Pancreas (tissue), 10 donors: ENCODE measurements at places on chromosomes 1 and 21. TPM values are rescaled to one million over a fixed set of nuclear protein-coding genes. Genes with fewer than 3 reads are reported as not detected.
A peak's percentile ranks its signal among the peaks of the same experiment; 100 is the strongest.

DNA sequence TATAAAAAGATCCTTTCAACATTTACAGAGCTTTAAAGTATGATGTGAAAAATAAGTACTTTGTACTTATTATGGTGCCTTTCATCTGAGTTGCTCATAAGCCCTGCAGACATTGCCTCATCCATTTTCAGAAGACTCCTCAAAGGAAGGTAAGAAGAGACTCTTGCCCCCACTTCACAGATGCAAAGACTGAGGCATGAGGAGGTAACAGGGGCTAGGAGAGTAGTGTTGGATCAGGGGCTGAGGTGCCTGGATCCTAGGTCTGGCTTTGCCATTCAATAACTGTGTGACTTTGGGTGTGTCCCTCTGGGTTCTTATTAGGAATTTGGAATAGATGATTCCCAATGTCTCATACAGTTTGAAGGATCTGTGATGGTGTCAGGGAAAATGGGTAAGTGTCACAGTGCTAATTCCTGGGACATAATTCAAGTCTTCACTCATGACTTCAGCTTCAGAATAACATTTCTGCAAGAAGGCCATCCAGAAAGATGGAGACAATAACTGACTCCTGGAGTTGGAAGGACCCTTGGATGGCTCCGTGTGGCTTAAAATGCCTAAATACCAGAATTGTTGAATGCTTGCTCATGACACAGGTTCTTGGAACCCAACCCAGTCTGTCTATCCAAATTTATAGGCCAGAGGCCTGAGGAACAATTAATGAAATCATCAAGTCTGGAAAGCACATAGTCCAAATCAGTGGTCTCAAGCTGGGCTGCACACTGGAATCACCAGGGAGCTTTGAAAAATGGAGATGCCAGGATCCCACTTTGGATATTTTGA lies 93.1 kb upstream of the RUNX1 start:
- H3K4me1 ChIP-seq, result no peaks in the 10 kb centered on the region
- H3K27ac ChIP-seq, result no peak overlapping the region
- H3K27me3 ChIP-seq, result no peaks in the 10 kb centered on the region
- no peak overlapping the region for H3K4me3 ChIP-seq

DNA sequence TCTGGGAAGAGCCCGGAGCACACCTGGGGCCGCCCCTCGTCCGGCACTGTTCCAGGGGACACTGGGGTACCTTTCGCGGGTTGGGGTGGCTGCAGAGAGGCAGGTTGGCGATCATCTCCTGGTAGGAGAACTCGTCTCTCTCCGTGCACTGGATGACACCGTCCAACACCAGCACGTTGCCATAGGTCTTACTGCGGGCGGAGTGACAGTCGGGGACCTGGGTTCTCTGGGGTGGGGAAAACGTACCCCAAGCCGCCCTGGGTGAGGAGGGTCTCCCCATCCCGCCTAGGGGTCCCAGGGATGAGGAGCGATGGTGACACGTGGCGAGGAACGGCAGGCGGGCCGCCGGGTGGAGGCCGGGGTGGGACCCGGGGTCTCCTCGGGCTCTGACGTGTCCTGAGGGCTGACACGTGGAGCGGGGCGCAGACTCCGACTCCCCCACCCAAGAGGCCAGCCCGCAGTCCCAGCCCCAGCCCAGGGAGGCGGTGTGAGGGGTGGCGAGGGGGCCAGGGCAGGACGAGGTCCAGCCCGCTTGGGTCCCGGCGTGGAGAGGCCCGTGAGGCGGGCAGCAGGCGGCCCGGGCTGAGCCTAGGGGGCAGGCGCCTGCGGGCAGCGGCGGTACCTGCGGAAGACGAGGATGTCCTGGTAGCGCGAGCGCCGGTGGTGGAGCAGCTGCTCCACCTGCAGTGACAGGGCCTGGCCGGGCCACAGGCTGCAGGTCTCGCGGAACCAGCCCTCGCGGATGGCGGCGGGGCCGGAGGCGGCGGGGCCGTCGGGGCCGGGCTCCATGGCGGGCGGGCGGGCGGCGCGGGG lies 457 bp downstream of the SRM start:
- peaks cover 11% of the 10 kb centered on the region for H3K36me3 ChIP-seq
- DNase-seq, result no peak
- peak overlapping the region; percentile 44 for H3K27ac ChIP-seq
- no peaks in the 10 kb centered on the region for H3K27me3 ChIP-seq
- H3K4me3 ChIP-seq, result peak overlapping the region; percentile 96

DNA sequence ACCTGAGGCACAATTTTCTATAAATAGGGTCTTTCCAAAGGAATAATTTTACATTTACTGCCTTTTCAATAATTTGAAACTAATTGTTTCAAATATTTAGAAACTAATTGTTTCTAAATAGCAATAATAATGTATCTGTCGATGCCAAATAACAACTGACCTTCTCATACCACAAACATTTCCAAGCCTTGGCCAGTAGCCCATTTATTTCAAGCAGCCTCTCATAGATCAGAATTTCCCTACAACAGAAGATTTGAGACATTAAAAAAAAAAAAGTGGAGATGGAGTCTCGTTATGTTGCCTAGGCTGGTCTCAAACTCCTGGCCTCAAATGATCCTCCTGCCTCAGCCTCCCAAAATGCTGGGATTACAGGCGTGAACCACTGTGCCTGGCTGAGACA lies 2.1 kb upstream of the GFI1 start:
- H3K4me3 ChIP-seq, result no peak overlapping the region
- no peaks in the 10 kb centered on the region for H3K4me1 ChIP-seq
- no peaks in the 10 kb centered on the region for H3K27me3 ChIP-seq
- H3K27ac ChIP-seq, result no peak overlapping the region
- no peaks in the 10 kb centered on the region for H3K36me3 ChIP-seq

- H3K36me3 ChIP-seq, result no peaks in the 10 kb centered on the region
- no peak overlapping the region for H3K4me3 ChIP-seq
- H3K27ac ChIP-seq, result no peak overlapping the region
- no peaks in the 10 kb centered on the region for H3K4me1 ChIP-seq
- no peaks in the 10 kb centered on the region for H3K27me3 ChIP-seq
Measured at GRCh38 chr1:22722901-22723550, 12.4 kb downstream of the EPHB2 start.

DNA sequence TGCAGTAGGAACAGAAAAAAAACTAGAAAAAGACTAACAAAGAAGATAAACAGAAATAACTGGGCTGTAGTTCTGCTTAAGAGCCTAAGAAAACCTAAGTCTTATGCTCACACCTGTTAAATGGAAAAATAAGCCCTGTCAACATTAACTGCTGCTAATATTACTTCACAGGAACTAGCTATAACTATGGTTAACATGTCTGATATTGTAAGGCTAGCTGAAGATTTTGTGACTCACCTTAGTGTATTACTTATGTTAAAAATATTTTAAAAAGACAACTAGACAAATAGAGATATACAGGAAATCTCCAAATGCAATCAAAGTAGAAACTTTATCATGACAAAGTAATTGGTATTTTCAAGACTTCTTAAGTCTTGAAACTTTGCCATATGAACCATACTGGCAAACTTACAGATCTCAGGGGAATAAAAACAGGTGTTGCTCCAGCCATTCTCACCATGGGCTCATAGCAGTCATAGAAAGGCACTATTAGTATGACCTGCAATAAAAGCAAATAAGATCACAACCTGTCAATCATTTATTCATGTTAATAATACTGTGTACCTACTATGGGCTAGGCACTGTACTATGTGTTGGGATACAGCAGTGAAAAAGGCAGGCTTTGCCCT lies 30.7 kb downstream of the KYAT3 start:
- H3K4me3 ChIP-seq, result no peak overlapping the region
- no peaks in the 10 kb centered on the region for H3K27me3 ChIP-seq
- DNase-seq, result no peak
- peak overlapping the region; percentile 33 for H3K27ac ChIP-seq
- H3K36me3 ChIP-seq, result peaks cover 27% of the 10 kb centered on the region
- H3K4me1 ChIP-seq, result no peaks in the 10 kb centered on the region

- DNase-seq, result no peak
- no peaks in the 10 kb centered on the region for H3K27me3 ChIP-seq
- no peak overlapping the region for H3K27ac ChIP-seq
- no peak overlapping the region for H3K4me3 ChIP-seq
- H3K4me1 ChIP-seq, result no peaks in the 10 kb centered on the region
Measured at GRCh38 chr1:2073382-2074230, 23.4 kb downstream of the PRKCZ start.

DNA sequence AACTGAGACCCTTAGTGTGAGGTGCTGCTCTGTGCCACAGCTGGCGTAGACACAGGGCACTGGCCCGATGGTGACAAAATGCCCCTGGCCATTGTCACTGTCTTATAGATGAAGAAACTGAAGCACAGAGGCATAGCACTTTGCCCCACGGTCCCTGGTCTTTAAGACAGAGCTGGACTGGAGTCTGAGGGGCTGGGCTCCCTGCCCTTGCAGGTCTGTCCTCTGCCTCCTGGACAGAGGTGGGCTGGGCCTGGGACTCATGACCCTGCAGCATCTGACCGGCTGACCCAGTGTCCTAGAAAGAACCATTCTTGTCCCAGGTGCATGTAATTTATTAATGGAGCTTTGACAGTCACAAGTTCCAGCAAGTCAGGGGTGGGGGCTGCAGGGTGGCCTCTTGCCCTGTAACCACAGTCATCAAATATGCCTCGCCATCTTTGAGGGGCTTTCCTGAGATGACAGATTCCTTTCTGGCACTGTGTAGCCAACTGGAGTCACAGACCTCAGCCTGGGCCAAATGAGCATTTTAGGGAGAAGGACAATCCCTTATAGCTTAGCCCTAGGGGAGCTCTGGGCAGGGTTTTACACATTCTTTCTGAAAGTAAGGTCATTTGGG lies 6.1 kb downstream of the SLFNL1 start:
- H3K4me3 ChIP-seq, result no peak overlapping the region
- H3K27me3 ChIP-seq, result no peaks in the 10 kb centered on the region
- no peak overlapping the region for H3K27ac ChIP-seq
- no peaks in the 10 kb centered on the region for H3K36me3 ChIP-seq

DNA sequence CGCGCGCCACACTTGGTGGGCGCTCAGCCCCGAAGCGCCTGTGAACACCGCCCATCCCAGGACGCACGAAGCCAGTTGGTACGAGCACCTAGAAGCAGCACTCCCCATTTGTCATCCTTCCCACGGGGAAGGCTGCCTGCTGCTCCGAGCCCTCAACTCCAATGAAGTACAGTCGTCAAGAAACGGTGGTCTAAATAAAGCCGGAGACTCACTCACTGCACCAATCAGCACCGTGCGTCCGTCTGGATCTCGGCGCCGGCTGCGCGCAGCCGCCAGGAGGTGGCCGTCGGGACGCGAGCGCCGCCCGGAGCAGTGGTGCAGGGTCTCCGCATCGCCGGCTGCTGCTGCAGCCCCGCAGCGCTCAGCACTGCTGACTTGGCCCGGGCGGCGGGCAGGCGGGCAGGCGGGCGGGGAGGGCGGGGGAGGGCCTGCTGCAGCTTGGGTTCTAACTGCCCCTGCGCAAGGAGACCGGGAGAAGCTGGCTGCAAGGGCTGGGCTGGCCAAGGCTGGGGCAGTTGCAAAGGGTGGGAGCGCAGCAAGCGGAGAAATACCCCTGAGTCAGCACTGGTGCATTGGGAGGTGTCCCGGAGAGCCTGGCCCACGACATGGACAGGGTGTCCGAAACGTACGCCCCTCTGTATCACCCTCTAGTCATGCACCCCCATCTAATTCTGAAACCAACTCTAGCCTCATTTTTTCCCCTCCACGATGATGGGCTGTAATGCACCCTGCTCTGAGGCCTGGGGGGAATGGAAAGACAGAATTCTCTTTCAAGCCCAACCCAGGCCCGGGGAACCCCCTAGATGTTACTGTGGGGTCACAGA lies 35.8 kb upstream of the H6PD start:
- no peaks in the 10 kb centered on the region for H3K4me1 ChIP-seq
- DNase-seq, result no peak
- H3K36me3 ChIP-seq, result no peaks in the 10 kb centered on the region

DNA sequence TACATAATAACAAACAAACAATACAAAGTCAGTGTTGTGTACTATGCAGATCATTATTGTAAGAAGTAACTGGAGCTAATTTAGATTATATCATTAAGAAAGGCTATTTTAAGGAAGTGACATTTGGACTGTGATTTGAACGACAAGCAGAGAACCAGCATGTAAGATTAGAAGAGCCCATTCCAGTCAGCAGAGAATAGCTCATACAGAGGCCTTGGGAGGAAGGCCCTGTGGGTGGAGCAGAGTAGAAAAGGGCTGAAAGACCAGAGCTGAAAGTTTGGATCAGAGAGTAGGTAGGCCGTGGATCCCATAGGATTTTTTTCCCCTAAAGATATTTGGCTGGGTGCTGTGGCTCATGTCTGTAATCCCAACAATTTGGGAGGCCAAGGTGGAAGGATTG lies 190.1 kb downstream of the OMA1 start:
- H3K27me3 ChIP-seq, result no peaks in the 10 kb centered on the region
- no peaks in the 10 kb centered on the region for H3K36me3 ChIP-seq
- H3K4me1 ChIP-seq, result no peaks in the 10 kb centered on the region
- no peak for DNase-seq

DNA sequence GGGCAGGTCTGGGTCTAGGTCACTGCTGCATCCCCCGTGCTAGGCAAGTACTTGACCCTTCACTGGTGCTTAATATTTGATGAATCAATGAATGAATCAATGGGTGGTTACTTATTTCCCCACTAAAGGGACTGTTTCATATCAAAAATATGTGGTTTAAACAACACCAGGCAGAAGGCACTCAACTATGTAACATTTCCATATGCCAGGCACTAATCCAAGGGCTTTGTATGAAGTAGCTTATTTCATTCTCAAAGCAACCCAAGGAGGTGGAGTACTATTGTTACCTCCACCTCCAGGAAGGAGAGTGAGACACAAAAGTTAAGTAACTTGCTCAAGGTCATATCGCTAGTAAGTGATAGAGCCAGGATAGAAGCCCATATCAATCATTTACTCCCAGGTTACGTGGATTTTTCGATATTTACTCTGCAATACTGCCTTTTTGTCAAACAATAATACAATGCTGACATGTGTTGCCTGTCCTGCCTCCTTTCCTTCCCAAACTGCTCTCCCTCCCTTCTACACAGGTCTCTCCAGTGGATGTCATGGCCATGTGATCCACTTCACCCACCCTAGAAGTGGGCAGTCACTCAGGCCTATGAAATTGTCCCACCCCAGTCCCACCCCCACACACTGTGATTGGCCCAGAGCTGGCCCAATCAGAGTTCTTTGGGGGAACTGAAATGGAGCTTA lies 142.8 kb downstream of the ETS2 start:
- no peaks in the 10 kb centered on the region for H3K36me3 ChIP-seq
- H3K27ac ChIP-seq, result no peak overlapping the region

- no peaks in the 10 kb centered on the region for H3K27me3 ChIP-seq
- H3K36me3 ChIP-seq, result no peaks in the 10 kb centered on the region
- no peaks in the 10 kb centered on the region for H3K4me1 ChIP-seq
- H3K4me3 ChIP-seq, result no peak overlapping the region
Measured at GRCh38 chr21:45134279-45135076, 60.1 kb downstream of the ADARB1 start.

- no peaks in the 10 kb centered on the region for H3K27me3 ChIP-seq
- no peak for DNase-seq
- H3K4me1 ChIP-seq, result peaks cover 19% of the 10 kb centered on the region
- H3K36me3 ChIP-seq, result no peaks in the 10 kb centered on the region
Measured at GRCh38 chr1:23801876-23802275, 1.3 kb upstream of the GALE start.

LGR6 gene
- 0.47 TPM for polyA plus RNA-seq

DPYD gene
- 3.9 TPM for polyA plus RNA-seq

MYBPH gene
- not detected for polyA plus RNA-seq
